ENCODE measurements at places on chromosomes 7 and 10.

GRCh38 chr10:1564791-1565190 is 172.5 kb downstream of the ADARB2 start:
- DNase-seq = no peak

DNA sequence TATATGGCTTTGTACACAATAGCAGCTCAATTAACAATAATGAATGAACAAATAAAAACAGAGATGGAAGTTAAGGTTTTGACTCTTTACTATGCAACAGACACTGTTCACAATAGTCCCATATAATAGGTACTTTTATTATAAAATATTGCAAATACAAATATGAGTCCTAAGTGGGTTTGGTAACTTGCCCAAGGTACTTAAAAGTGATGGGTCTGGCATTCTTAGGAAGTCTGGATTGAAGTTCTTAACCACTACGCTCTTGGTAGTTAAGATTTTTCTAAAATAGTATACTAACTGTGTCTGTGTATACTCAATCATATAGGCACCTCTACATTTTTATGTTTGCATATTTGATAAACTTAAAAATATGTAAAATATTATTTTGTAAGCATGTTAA is 55.5 kb downstream of the HGF start:
- no peak for DNase-seq

GRCh38 chr7:2505401-2505800 is 14.2 kb upstream of the LFNG start:
- DNase-seq = no peak

- DNase-seq = no peak
These were observed 926.5 kb upstream of the GHITM start for GRCh38 chr10:83212632-83213334.

DNA sequence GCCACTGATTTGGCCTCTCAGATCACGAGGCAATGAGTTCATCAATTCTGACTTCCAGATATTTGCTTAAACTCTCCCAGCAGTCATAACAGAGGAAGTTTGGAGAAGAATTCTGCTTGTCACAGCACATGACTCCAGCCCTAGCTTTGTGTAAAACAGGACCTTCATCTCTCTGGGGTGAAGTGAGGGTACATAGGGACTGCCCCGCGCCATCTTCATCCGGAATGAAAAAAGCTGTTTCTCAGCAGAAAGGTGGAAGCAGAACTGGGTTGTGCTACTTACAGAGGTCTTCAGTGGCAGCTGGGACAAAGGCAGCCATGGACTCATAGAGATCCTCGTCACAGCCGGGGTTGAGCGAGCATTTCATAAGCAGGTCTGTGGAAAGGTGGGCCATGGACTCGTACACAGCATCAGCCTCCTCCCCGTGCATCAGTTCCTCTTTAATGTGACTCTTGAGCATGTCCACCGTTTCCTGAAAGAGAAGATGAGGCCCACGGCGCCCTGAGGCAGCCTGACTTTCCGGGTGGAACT is 58.4 kb upstream of the TM9SF3 start:
- no peak for DNase-seq

DNA sequence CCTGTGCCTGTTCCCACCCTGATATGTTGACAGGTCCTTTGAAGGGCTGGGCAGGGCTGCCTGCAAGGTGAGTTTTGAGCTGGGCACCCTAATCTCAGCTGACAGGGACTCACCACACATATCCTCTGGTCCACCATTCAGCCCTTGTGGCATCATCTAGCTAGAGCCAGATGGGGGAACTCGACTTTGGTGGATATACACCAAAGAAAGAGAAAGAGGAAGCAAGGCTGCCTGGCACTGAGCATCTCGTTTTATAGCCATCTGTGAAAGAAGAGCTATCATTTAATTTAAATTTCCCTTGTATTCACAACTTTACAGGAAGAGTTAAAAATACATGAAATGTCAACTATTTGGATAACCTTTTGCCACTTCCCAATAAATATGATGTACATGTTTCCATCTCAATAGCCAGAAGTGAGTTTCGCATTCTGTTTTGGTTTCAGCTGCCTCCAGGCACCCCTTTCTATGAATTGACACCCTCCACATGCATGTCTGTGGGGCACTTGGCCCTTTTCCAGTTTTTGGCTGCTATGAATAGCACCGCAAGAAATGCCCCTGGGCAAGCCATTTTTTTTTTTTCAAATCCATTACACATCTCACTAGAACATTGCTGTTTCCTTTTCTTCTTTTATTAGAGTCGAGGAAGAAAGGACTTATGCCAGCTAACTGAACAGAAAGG is 22.9 kb upstream of the GRB10 start:
- DNase-seq = no peak

DNA sequence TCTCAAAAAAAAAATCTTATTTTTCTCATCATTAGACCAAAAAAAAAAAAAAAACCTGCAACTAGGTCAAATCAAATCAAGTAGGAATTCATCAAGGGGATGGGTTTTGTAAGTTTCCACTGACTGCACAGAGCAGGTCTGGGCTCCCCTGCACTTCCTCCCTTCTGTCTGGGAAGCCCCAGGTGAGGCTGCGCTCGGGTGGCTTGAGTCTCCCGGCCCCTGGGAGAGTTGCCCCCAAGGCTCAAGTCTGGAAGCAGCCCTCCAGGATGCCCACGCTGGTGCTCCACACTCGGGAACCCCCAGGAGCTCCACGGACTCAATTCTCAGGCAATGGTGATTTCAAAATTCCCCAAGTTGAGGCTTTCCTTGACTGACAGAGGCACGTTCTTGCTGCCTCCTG is 41.7 kb upstream of the RBM33 start:
- no peak for DNase-seq

- no peak for DNase-seq
These were observed 72.6 kb downstream of the INPP5A start for GRCh38 chr10:132610071-132610701.

GRCh38 chr7:2490181-2490651 is 14.0 kb upstream of the GRIFIN start:
- no peak for DNase-seq

DNA sequence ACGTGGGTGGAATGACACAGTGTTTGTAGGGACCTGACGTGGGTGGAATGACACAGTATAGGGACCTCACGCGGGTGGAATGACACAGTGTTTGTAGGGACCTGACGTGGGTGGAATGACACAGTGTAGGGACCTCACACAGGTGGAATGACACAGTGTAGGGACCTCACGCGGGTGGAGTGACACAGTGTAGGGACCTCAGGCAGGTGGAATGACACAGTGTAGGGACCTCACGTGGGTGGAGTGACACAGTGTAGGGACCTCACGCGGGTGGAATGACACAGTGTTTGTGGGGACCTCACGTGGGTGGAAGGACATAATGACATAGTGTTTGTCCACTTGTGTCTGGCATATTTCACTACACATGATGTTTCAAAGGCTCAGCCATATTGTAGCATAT is 19.3 kb downstream of the PPP2R2D start:
- no peak for DNase-seq

GRCh38 chr10:60798870-60799269 is 20.6 kb downstream of the CDK1 start:
- DNase-seq = no peak

GRCh38 chr10:58647376-58648112 is 134.9 kb downstream of the BICC1 start:
- no peak for DNase-seq

- no peak for DNase-seq
These were observed 5.7 kb upstream of the OR6V1 start for GRCh38 chr7:143046426-143046851.

GRCh38 chr10:43202657-43203447 is 64.0 kb downstream of the RASGEF1A start:
- peak; percentile 30 for DNase-seq

DNA sequence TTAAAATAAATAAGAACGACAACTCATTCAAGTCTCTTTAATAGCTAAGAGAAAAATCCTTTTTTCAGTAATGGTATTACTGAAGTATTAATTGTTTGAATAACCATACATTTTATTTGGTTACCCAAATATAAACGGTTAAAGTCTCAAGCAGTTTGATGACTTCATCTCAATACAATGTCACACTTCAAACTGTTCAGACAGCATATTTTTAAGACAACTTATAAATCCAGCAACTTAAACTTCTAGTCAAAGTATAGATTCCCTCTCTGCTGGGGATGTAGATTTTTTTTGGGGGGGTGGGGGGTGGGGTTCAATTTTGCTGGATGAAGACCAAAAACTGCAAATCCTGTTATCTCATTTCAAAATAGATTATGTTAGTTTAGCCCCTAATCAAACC is 42.0 kb downstream of the GNA12 start:
- DNase-seq = no peak

DNA sequence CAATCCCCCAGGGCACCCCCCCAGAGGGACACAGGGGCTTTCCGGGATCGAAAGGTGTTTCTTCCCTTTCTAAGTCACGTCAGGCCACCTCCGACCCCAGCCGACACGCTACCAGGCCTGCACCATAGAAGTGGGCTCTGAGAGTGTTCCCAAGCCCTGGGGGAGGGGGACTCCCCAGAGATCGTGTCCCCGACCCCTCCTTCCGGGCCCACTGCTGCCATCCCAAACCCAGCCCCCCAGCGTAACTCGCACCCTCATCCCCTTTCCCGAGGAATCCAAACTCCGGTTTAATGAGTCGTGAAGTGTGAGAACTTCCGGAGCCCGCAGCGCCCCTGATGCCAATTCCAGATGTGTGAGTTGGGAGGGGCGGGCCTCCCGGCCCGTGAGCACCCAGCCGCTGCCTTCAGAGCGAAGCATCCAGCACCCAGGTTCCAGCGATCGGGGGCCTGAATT is 11.3 kb downstream of the UNCX start:
- DNase-seq = no peak

GRCh38 chr7:106692450-106693051 is 31.6 kb upstream of the CCDC71L start:
- peak; percentile 3 for DNase-seq

GRCh38 chr7:47375121-47375938 is 206.6 kb downstream of the TNS3 start:
- DNase-seq = no peak

DNA sequence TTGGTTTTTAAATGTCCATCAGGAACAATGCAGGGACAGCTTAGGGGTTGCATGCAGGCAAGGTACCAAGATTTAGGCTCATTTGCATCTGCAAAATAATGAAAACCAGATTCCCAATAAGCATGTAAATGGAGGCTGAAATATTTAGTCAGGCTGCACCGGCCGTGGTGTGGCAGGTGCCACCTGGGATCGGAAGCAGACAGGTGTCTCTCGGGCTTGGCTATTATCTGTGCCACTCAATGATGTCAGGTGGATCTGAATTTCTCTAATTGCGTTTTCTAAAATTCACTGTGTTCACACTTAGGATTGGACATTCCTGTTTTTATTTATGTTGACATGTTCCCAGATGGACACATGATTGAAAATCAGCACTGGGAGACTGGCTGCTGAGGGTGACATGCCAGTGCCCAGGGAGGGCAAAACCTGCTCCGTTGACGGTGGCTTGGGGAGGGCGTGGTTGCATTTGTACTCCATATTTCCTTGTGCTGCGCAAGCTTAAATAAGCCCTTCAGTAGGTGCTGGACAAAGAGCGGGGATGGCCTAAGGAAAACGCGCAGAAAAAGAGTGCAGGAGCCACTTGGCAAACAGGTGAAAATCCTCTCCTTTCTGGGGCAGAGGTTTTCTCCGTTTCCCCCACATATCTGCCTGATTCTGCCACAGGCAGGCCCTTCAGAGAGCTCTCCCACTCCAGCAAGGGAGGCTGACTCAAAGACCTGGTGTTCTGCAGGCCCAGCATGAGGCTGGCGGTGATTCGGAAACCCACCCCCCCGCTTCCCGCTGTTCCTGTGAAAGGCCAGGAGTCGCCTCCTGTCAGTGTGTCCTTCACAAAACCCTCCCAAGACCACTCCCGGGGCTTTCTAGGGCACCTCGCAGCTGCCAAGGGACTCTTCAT is 142.5 kb downstream of the WDR37 start:
- DNase-seq = peak; percentile 69

- peak; percentile 19 for DNase-seq
These were observed 294.3 kb downstream of the BBS9 start for GRCh38 chr7:33423646-33424020.

GRCh38 chr7:27641581-27642230 is 21.0 kb downstream of the HIBADH start:
- no peak for DNase-seq

GRCh38 chr10:123021517-123021916 is 12.7 kb downstream of the ACADSB start:
- no peak for DNase-seq

DNA sequence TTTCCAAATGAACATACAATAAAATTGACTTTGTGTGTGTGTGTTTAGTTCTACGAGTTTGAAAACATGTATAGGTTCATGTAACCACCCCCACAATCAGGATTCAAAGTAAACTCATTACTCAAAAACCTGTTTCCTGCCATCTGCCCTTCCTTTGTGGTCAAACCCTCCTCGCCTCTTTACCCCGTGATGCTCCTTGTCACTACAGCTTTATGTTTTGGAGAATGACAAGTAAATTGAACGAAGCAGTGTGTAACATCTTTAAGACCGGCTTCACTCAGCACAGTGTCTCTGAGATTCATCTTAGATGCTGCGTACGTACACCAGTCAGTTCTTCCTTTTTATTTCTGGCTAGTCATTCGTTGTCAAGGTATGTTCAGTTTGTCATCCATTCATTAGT is 54.6 kb upstream of the MKI67 start:
- no peak for DNase-seq

DNA sequence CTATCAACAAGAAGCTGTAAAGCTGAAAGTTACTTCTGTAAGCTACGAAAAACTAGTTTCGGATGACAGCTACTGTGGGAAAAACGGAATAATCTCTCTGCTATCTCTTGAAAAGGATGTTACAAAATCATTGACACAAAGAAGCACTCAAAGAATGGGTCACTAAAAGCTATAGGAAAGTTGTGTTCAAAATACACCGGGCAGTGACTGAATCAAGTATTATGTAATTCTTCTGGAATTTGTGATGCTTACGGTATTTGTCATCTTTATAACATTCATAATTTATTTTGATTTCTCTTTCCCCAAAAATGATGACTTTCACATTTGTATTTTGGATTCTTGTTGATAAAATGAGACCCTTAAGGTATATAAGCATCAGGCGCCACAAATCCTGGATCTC is 112.1 kb upstream of the KLF6 start:
- DNase-seq = no peak

GRCh38 chr7:135428011-135428410 is 81.9 kb downstream of the CNOT4 start:
- no peak for DNase-seq

GRCh38 chr10:124648738-124649137 is 95.4 kb downstream of the FAM53B start:
- peak; percentile 10 for DNase-seq

- DNase-seq = peak; percentile 12
These were observed 4.8 kb upstream of the POLR1F start for GRCh38 chr7:19713676-19714075.

All from NCI-H774 (cell line).